SK-MEL-5 (cell line): ENCODE measurements at places on chromosomes 4 and X.

DNA sequence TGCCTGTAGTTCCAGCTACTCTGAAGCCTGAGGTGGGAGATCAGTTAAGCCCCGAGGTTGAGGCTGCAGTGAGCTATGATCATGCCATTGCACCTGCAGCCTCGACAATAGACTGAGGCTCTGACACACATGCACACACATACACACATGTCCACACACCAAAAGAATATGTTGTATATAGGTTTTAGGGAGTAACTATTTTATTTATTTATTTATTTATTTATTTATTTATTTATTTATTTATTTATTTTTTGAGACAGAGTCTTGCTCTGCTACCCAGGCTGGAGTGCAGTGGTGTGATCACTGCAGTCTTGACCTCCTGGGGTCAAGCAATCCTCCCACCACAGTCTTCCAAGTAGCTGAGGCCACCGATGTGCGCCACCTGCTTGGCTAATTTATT is 78.3 kb downstream of the DCLK2 start:
- DNase-seq, result no peak

- no peak for DNase-seq
Observed at GRCh38 chrX:120305531-120306141, 5.6 kb downstream of the TMEM255A start.

GRCh38 chrX:75211976-75212375 is 55.9 kb upstream of the ABCB7 start:
- no peak for DNase-seq

- no peak for DNase-seq
Observed at GRCh38 chr4:164383358-164384220, 370.3 kb upstream of the SMIM31 start.

DNA sequence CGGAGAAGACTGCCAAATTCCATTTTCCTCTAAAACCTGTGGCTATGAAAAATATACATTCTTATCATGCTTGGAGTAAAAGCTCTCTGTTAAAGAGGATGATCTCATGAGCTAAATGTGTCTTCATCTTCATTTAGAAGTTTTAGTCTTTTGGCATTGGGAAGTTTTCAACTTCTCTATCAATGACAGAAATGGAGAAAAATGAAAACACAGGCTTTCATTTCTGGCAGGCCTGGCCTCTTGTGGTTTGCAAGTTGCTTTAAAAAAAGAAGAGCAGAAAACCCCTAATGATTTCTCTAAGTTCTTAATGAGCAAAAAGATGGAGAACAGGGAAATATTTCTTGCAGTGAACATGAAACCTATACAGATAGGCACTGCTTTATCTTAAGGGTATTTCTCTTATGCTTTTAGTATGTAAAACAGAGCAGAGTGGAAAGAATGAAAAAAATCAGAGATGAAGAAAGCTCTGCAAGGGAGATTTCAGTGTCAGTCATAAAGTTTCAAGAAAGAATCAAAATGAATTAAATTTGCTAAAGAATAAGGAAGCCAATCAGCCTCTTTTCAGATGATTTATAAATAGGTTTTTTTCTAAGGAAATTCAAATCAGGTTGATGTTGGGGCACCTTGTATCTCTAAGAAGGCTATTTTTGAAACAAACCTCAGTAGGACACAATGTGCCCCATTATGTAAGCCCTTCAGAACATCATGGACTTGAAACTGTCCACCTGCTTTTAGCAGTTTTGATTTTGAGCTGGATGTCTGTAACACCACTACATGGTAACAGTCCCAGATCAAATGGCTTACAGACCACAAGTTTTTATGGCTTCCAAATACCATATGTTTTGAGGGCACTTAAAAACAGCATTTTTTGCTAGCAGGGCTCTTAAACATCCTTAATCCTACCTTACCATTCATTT is 225.0 kb downstream of the GRIA3 start:
- no peak for DNase-seq

DNA sequence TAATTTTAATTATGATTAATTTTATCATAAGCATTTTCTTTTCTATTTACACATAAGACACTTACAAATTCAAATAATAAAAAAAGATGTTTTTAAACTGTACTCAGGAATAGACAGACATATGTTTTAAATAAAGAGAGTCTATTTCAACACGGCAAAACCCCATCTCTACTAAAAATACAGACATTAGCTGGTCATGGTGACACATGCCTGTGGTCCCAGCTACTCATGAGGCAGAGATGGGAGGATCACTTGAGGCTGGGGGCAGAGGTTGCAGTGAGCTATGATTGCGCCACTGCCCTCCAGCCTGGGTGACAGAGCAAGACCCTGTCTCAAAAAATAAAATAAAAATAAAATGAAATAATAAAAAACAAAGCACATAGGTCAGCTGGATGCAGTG is 14.8 kb downstream of the FAM9B start:
- no peak for DNase-seq

DNA sequence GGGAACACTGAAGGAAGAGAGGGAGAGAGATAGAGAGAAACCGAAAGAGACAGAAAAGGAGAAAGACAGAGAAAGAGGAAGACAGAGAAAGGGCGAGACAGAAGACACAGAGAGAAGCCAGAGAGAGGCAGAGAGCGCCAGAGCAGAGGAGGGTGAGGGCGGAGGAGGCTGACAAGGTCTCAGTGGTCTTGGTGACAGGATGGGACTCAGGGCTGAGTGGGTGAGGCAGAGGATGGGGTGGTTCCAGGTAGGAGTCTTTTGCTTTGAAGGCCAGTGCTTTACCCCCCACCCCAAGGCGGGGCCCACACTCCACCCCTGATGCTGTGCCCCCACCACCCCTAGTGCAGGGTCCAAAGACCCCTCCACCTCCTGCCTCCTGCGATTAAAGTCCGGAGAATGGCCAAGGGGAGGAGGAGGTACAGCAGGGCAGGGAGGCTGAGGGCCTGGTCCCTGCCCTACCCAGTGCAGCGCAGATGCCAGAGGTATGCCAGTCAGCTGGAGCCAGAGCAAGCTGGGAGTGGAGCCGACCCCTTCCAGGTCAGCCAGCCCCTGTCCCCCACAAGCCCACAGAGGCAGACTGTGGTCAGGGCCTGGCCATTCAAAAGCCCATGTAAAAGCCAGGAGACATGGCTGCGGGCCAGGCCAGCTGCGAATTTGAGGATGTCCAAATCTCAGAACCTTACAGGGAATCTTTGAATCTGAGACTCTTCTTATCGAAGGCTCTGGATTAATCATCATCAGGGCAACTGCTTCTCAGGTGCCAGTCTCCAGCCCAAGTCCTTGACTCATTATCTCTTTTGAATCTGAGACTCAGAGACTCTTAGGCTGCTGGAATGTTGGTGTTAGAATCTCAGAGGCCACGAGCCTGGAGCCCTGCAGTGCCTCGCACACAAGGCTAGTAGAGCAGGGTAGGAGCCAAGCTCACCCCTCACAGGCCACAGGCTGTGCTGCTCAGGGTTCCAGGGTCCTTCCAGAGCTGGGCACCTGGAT is 758 bp downstream of the IQSEC2 start:
- peak; percentile 9 for DNase-seq

GRCh38 chrX:114717921-114718320 is 134.0 kb downstream of the HTR2C start:
- no peak for DNase-seq

GRCh38 chr4:27084685-27085361 is 224.2 kb downstream of the STIM2 start:
- no peak for DNase-seq

GRCh38 chr4:142544594-142544993 is 301.5 kb downstream of the INPP4B start:
- DNase-seq, result no peak

- DNase-seq, result no peak
Observed at GRCh38 chrX:150360331-150360730, 2.8 kb upstream of the MAMLD1 start.

- DNase-seq, result no peak
Observed at GRCh38 chr4:185370268-185370949, 25.3 kb downstream of the LRP2BP start.

DNA sequence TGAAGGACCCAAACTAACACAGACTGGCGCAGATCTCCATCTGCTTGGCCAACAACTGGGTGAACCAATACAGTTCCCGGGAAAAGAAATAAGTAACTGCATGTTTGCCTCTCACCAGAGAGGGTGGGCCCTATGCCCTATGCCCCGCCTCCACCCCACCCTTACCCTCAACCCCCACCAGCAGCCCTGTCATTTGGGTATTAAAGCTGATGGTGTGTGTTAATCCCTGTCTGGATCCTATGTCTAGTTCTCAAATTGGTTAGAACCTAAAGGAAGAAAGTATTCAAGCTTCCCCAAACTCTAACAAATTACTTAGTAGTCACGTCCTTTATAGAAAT is 19.0 kb downstream of the SMPX start:
- no peak for DNase-seq

DNA sequence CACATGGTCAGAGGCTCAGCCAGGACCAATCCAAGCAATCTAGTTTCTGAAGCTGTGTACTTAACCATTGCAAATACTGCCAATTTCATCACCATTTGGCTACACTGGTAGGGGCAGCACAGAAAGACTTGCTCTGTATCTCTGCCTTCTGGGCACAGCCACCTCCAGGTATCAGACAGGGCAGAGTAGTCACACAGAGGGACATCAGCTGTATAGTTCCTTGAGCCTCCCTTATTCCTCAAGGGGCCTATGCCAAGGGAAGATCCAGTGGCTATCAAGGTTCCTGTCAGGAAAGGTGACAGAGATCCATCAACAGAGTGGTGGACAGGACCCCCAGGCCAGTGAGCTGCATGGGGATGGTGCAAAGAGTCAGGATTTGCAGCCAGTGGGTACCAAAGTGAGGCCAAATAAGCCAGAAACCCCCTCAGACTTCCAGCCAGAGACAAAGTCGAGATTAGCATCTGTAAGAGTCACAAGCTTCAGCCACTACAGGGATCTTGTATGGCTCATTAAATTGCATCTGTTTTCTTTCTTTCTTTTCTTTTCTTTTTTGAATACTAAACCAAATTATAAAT is 381.6 kb upstream of the CPEB2 start:
- no peak for DNase-seq

- no peak for DNase-seq
Observed at GRCh38 chrX:1558761-1559468, 21.9 kb upstream of the P2RY8 start.

DNA sequence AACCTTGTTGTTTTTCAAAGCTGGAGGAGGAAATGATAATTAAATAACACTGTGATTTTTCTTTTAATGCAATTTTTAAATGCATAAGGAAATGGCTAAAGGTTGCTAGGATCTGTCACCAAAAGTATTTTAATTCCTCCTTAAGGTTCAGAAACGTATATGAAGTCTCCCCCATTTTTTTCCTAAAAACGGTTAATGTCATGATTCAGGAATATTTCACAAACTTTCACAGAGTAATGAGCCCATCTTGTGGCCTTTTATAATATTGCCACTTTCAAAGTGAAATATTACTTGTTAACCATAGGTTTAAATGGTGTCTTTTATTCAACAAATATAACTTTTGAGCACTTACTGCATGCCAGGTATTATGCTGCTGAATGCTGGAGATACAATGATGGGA is 99.5 kb upstream of the USP38 start:
- DNase-seq, result peak; percentile 63

GRCh38 chrX:80354966-80355465 is 65.2 kb upstream of the TENT5D start:
- DNase-seq, result no peak
